Mammary epithelial cell (primary cell): ENCODE measurements at places on chromosomes 5 and 9.

GRCh38 chr9:101029315-101030085 lies 973 bp downstream of the PLPPR1 start:
- DNase-seq = no peak

DNA sequence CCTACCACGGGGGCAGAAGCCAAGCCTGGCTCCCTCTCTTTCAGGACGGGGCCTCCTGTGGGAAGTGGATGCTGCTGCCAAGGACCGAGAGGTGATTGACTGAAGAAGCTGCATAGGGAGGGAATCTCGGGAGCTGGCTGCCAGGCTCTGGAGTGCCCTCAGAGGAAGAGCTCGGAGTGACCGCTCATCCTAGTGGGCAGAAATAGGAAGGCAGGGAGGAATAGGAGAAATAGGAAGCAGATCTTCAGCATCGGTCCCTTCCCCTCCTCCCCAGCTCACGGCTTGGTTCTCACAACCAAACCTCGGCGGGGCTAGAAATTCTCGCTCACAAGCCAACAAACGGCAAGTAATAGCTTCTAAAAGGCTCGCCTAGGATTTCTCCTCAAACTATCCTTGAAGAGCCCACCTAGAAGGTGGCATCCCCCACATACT lies 159.9 kb upstream of the RAI14 start:
- no peak for DNase-seq

- DNase-seq = peak; percentile 28
Measured at GRCh38 chr5:39995990-39996389, 571.2 kb upstream of the DAB2 start.

GRCh38 chr5:125093776-125094175 lies 347.3 kb upstream of the ZNF608 start:
- peak; percentile 85 for DNase-seq

GRCh38 chr5:154761046-154761736 lies 6.0 kb downstream of the LARP1 start:
- DNase-seq = no peak

- DNase-seq = no peak
Measured at GRCh38 chr9:115085773-115086377, 32.1 kb downstream of the TNC start.

- peak; percentile 49 for DNase-seq
Measured at GRCh38 chr5:95878417-95879323, 56.1 kb upstream of the GLRX start.

DNA sequence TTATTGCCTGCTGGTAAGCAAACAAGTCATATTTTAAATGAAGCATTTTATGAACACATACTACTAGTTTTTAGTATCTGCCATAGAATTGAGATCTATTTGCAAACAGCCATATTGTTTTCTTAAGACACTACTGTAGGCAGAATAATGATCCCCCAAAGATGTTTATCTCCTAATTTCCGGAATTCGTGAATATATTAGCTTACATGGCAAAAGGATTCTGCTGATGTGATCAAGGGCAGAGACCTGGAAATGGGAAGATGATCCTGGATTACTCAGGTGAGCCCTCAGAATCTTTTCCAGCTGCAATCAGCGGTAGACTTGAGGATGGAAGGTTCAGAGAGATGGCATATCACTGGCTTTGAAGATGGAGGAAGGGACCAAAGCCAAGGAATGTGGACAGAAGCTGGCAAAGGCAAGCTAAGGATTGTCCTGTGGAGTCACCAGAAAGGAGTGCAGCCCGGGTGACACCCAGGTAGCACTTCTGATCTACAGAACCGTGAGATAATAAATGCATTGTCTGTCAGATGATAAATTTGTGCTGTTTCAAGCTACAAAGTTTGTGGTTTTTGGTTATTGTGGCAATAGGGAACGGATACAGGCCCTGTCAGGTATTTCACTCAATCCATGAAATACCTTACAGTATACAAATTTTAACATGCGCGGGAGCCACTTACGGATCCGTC lies 1.0 kb upstream of the ERCC6L2 start:
- peak; percentile 27 for DNase-seq
